Astrocyte (in vitro differentiated cells and primary cell): ENCODE measurements at places on chromosomes 7 and 10. TPM values are rescaled to one million over a fixed set of nuclear protein-coding genes. Genes with fewer than 3 reads are reported as not detected.

- DNase-seq: no peak
These were observed 402.0 kb upstream of the KLF6 start for GRCh38 chr10:4186849-4187540.

Gene LRMDA
- 2.2 and 2.7 TPM in 2 replicates for total RNA-seq

Gene KAZALD1
- 8.1 and 9.6 TPM in 2 replicates for total RNA-seq

GRCh38 chr10:31762316-31762715, 166.3 kb downstream of the ARHGAP12 start:
- no peak for DNase-seq

GRCh38 chr10:132224343-132225072, 37.8 kb downstream of the DPYSL4 start:
- DNase-seq: no peak

DNA sequence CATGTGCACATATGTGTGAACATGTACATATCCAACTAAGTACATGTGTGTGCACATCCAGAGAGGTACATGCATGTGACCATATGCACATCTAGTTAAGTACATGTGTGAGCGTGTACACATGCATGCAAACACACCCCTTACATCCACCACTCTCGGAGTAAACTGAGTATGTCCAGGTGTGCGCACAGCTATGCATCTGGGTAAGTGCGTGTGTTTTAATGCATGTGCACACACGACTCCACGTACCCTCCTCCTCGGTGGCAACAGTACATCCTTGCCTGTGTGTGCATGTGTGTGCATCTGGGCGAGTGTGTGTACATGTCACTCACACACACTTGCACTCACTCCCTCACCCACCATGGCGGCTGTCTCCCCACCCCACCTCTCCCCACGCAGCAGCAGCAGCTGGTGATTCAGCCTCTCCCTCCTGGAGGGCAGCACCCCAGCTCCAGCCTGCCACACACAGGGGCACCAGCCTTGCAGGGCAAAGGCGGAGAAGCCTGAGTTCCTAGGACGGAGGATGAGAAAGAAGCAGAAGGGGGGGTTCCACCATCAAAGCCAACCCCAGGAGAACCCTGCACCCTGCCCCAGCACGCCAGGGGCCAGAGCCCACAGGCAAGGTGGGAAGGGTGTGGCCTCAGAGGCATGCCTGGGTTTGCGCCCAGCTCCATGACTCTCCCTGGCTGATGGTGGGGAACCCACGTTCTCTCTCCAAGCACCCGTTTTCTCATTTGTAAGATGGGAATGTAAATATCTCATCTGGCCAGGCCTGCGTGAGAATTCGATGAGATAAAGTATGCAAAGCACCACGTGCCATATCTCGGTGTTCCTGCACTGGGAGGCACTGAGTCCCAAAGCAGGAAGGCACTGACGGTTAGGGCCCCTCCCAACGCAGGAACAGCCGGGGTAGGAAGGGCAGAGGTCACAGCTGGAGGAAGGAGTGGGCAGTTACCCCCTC, 27.7 kb upstream of the DNAAF5 start:
- no peak for DNase-seq

DNA sequence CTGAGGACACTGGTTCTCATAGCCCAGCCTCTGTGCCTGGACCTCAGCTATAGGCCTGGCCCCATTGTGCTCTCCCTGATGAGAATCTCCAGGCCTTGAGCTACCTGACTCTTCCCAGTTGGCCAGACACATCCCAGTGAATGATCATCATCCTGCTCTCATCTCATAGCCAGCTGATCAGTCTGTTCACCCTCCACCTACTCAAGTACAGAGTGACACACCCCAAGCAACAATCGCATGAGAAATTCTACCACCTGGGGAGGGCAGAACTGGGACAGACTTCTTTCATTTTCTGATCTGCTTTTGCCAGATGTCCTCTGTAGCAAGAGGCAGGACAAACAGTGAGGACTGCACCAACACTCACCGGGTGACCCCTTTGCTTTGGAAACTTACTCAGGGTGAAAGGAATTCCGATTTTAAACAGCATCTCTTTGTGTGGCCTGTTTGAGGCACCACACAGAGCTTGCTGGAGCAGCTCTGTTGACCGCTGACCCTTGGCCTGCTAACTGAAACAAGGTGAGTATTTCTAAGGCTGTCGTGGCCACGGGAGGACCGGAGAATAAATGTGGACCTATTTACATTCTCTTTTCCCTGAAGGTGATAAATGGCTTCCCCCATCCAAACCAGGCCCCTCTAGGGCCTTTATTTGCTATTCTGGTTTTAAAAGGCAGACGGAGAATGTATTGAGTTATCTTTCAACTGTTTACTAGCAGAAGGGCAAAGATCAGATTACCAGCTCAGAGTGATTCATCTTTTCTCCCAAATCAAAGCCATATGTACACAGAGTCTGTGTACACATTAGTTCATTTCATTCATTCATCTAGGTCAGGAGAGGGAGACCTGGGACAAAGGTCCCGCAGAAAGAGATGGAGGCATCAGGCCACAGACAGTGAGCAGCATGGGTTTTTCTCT, 181.4 kb upstream of the TNS3 start:
- peak; percentile 91 for DNase-seq

Gene NUDT13
- 2.2 and 2.4 TPM in 2 replicates for total RNA-seq

DNA sequence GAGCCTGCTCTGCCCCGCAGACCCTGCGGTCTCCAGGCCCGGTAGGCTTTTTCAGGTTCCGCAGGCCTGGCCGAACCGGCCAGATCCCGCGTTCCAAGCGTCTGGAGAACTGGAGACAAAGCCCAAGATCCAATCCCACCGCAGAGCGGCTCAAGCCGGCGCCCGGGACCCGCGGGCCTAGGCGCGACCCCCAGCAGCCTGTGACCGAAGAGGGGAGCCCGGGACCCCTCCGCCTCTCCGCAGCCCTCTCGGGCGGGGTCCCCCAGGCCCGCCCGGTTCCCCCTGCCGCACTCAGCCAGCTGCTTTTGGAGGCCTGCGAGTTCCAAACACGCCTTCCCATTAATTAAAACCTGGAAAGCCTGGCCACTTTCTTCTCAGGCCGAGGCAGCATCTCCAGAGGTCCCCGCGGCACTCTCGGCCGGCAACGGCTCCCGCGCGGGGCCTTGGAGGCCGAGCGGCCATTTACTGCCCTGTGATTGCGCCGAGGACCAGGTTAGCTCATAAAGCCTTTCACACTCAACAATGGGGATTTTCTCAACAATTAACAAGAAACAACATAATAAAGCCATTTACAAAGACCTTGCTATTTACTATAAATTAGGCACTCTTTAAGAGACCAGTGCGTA, 16.7 kb downstream of the SKIDA1 start:
- DNase-seq: no peak

Gene OR2F2
- total RNA-seq: not detected in 2 replicates

- peak; percentile 85 for DNase-seq
These were observed 70.6 kb downstream of the FGFR2 start for GRCh38 chr10:121527690-121528089.

- DNase-seq: no peak
These were observed 28.6 kb upstream of the SAR1A start for GRCh38 chr10:70198696-70199466.

GRCh38 chr7:70504254-70504653, 627.7 kb upstream of the GALNT17 start:
- DNase-seq: no peak

GRCh38 chr7:45876519-45876918, 3.6 kb upstream of the CCDC201 start:
- no peak for DNase-seq

GRCh38 chr7:136070736-136071505, 93.8 kb upstream of the MTPN start:
- no peak for DNase-seq

Gene PON3
- total RNA-seq: not detected in 2 replicates

GRCh38 chr7:877312-878232, 1.2 kb downstream of the GET4 start:
- no peak for DNase-seq

- peak; percentile 3 for DNase-seq
These were observed 67.9 kb upstream of the PRKCQ start for GRCh38 chr10:6647811-6648526.

- no peak for DNase-seq
These were observed 21.3 kb downstream of the CYP2W1 start for GRCh38 chr7:1004018-1004852.

- DNase-seq: no peak
These were observed 392.0 kb downstream of the PAXIP1 start for GRCh38 chr7:154610903-154611302.

Gene H2BK1
- total RNA-seq: not detected in 2 replicates

GRCh38 chr10:98326621-98327027, 58.6 kb upstream of the LOXL4 start:
- no peak for DNase-seq

DNA sequence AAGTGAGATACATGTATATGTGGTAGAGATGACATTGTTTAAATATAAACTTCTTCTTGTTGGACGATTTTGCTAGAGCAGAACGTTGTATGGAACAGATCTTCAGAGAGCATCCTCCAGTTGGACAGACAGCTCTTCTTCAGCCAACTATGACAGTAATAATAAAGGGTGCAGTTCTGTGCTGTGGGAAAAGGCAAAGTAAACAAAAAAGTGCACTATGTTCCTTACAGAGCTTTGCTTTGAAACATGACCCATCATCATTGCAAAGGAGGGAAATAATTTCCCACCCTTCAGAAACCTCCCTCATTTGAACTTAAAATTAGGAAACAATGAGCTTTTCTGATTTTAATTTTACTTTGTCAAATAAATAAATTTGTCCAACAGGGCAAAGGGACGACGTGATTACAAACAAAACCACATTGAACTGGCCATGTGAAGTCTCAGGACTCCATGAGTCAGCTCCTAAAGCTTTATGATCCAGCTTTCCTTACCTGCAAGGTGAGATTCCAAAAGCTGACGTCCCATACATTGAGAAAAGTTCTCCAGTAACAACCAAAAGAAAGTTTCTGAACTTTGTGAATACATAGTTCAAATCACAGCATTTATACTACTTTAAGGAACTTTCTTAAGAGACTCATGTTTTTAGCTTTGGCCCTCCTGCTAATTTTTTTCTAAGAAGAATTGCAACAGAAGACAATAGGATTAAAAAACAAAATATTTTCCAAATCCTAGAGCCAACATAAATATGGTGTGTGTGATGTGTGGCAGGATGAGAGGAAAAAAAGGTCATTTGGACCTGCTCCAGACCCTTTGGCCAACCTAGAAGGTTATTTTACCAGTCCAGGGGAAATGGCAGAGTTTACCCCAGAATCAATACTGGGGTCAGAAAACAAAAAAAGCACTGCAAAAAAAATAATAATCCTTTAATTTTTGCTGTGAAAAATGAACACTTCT, 565.4 kb upstream of the NRP1 start:
- no peak for DNase-seq

GRCh38 chr7:96040250-96040772, 268.0 kb downstream of the DYNC1I1 start:
- no peak for DNase-seq

DNA sequence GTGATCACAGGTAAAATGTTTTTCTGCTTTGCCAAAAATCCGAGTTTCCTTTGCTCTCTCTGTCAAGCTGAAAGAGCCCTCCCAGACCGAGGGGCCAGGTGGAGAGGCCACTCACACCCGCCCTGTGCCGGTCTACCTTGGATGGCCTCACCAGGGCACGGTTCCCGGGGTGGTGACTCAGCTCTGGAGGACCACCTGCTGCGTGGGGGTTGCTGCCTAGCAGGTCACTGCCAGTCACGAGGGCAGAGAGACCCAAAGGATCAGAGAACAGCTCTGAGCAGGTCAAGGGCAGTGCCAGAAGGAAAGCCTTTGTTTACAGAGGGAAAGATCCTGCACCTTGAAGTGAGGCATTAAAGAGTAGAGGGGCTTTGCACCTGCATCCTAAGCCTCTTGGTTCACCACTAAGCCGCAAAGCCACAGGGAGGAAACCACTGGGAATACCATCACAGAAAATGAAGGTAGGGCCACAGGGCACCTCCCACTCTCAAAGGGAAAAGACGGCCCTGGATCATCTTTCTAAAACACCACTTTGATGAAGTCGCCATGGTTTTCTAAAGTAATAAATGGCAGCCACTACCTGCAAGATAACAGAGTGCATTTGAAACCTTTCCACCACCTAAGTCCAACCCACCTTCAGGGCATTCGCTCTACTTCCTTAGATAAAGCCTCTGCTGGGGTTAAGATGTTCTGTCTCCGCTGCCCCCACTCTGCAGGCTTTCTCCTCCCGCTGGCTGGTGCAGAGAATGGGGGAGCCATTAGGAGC, 160.3 kb upstream of the KLF14 start:
- DNase-seq: peak; percentile 72

DNA sequence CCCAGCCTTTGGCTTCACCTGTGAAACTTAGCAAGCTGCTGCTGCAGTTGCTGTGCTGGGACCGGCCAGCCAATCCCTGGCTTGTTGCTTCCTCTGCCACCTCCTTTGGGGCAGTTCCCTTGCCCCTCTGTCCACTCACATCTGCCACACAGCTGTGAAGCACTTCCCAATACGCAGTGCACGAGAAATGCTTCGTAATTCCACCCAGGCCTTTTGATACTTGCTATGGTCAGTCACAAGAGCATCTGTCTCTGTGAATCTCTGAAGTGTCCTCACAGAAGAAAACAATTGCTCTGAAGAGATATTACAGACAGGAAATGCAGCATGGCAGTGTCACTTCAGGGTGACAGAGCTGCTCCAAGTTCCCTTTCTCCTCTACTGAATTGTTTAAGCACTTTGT, 208.5 kb downstream of the PTEN start:
- no peak for DNase-seq

Gene NEBL
- total RNA-seq: 3.7 and 6.0 TPM in 2 replicates

DNA sequence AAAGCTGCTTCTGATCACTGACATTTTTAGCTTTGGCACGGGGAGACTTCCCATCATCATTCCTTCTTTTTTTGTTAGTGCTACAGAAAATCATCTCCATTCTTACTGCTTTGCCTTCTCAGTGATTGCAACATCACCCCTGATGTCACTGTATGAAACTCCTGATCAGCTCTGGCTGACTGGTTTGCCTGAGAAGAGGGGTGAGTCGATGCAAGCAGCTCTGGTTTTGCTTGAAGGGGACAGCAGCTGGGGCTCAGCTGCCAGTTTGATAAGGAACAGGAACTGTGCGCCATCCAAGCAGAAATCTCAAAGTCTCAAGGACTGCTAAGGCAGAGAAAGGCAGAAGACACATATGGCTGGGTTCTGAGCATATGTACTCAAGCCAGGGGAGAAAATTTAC, 808.5 kb upstream of the CELF2 start:
- peak; percentile 2 for DNase-seq

Gene PAPOLB
- total RNA-seq: not detected in 2 replicates
